ENCODE measurements at places on chromosomes 3 and 15.

DNA sequence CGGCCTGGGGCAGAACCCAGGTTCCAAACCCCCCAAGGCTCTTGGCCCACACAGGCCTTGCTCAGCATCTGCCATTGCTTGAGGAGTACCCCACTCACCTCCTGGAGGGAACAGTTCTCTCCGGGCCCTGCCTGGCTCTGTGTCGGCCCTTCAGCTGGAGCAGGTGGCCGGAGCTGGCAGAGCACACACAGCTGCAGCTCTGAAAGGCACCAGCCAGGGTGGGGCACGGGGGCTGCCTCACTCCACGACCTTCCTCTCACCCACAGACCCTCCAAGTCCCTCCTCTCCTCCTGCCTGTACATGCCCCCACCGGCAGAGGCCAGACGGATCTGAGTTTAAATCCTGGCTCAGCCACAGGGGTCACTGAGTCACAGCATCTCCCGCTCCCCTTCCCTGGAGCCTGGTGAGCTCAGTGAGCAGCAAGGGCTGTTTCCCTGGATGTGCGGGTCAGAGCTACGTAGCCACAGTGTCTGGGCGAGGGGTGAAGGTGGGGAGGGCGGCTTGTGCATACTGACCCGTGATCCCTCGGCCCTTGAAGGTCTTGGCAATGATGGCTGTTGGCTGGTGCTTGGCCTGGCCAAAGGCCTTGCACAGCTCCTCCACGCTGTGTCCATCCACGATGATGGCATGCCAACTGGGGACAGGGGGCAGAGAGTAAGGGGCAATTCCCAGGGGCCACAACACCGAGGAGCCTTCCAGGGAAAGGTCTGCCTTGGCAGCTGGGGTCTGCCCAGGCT lies 23.0 kb downstream of the TKT start:
- no peak for DNase-seq

DNA sequence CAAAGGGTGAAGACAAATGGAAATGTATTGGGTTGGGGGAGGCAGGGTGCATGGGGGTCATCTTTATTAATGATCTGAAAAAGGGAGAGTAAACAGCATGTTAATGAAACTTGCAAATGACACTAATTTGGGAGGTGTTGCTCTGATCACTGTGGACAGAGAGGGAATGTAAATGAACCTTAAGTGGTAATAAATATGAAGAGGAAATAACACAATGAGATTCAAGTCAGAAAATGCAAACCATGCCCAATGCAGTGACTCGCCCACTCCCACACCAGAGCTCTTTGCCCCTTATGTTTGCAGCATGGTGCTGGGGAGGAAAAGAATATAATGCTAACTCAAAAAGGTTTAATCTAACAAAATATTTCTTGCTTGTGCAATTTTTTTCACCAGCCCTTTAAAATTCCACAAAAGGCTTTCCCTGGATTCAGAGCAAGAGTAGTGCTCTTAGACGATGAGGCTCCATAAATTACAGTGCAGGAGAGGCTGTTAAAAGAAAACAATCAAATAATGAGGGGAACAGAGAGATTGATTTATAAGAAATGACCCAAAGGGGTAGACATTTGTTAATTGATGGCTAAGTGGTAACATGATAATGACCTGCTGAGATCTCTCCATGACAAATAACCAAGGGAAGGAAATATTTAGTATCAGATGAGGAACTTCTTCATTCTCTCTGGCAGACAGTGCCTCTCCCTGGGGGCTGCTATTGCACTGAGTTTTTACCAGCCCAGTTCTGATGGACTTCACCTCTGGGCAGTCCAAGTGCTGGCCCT lies 210.0 kb upstream of the PPP2R3A start:
- no peak for DNase-seq

GRCh38 chr3:158217992-158218391 lies 108.1 kb downstream of the RSRC1 start:
- no peak for DNase-seq

GRCh38 chr15:78810003-78810361 lies 1.3 kb downstream of the ADAMTS7 start:
- DNase-seq = no peak

DNA sequence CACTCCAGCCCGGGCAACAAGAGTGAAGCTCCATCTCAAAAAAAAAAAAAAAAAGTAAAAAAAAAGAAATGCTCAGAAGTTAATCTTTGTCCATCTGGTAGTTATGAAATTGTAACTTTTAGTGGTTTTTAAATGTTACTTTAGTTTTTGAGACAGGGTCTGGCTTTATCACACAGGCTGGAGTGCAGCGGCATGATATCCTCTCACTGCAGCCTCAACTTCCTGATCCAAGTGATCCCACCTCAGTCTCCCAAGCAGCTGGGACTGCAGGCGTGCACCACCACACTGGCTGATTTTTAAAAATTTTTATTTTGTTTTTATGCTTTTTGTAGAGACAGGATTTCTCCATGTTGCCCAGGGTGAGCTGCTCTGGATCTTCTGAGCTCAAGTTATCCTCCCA lies 1.3 kb downstream of the RNU5B-1 start:
- no peak for DNase-seq

DNA sequence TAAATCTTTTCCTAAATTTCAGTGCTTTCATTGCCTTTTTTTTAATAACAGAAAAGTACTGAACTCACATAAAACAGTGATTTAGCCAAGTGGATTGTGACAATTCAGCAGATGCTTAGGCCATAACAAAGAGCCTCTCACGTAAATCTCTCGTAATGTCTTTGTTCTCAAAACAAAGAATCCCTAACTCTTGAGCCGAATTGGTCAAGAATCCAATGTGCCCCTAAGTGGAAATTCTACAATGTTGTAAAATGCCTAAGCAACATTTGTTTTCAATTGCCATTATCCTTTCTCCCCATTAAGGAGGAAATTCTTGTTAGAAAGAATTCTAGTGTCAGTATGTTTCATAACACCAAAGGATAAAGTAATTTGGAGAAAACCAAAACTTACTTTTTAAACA lies 235.7 kb upstream of the THBS1 start:
- DNase-seq = no peak

GRCh38 chr3:152508705-152509104 lies 240.0 kb downstream of the MBNL1 start:
- DNase-seq = peak; percentile 46

DNA sequence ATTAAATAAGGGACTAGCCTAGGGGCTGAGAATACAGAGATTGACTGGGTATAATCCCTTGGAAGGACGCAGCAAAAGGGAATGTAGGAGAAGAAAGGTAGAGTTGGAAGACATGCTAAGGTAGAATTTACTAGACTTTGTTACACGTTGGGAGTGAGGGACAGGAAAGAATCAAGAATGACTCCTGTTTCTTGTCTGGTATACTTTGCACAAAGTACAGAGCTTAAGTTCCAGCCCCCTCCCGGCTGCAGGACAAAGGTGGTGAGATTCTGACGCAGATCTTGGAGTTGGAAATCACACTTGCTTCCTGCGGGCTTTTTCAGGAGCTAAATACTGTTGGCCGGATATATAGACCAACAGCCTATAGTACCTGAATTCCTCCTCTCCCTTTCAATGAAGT lies 895 bp downstream of the HYKK start:
- DNase-seq = no peak

DNA sequence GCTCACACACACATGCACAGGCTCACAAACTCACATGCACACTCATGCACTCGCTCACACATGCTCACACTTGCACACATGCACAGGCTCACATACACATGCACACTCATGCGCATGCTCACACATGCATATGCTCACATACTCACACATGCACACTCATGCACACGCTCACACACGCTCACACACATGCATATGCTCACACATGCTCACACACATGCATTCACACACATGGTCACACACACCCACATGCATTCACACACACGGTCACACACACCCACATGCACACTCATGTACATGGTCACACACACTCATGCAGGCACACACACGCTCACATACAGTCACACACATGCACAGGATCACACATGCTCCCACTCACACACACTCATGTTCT lies 132.8 kb upstream of the SMAD3 start:
- DNase-seq = no peak

DNA sequence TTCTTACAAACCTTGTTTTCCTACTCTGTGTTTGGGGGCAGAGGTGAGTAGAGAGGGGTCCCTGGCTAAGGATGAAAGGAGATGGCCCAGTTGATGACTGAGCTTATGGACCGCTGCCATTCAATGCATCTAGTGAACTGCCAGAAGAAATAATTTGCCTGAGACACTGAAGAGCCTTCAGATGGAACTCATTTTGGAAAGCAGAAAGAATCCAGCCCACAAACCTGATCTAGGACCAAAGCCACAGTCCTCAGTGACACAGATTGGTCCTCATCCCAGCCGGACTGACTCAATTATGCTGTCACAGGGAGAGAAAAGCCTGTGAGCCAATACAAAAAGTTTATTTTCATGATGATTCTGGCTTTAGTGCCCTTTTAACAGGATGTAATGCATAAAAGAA lies 82.7 kb downstream of the CD47 start:
- DNase-seq = no peak

GRCh38 chr3:191339316-191339917 lies 9.1 kb upstream of the UTS2B start:
- no peak for DNase-seq

- DNase-seq = no peak
Measured at GRCh38 chr15:84685304-84685703, 27.3 kb upstream of the NMB start.

GRCh38 chr15:69724333-69724732 lies 271.7 kb downstream of the RPLP1 start:
- DNase-seq = no peak

GRCh38 chr15:67696087-67696486 lies 129.2 kb upstream of the SKOR1 start:
- DNase-seq = no peak

- DNase-seq = no peak
Measured at GRCh38 chr15:63373330-63373729, 8.3 kb downstream of the CA12 start.

DNA sequence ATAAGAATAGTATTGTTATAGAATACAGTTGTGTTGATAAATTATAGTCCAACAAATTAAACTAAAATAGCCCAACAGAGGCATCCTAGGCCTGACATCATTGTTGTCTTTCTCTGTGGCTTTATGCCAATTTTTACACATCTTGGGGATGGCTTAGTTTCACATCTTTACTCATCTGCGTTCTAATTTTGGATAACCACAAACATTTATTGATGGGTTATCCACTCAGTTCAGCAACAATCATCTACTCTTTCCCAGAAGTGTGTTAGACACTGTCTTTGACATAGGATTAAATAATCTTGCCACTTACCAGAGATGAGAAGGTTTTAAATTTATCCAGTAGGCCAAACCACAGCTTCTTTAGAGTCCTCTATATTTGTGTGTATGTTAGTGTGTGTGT lies 120.8 kb upstream of the PHLDB2 start:
- no peak for DNase-seq

- no peak for DNase-seq
Measured at GRCh38 chr3:59510576-59510975, 460.8 kb upstream of the CFAP20DC start.

- no peak for DNase-seq
Measured at GRCh38 chr3:198030726-198031125, 70.7 kb downstream of the LMLN start.

DNA sequence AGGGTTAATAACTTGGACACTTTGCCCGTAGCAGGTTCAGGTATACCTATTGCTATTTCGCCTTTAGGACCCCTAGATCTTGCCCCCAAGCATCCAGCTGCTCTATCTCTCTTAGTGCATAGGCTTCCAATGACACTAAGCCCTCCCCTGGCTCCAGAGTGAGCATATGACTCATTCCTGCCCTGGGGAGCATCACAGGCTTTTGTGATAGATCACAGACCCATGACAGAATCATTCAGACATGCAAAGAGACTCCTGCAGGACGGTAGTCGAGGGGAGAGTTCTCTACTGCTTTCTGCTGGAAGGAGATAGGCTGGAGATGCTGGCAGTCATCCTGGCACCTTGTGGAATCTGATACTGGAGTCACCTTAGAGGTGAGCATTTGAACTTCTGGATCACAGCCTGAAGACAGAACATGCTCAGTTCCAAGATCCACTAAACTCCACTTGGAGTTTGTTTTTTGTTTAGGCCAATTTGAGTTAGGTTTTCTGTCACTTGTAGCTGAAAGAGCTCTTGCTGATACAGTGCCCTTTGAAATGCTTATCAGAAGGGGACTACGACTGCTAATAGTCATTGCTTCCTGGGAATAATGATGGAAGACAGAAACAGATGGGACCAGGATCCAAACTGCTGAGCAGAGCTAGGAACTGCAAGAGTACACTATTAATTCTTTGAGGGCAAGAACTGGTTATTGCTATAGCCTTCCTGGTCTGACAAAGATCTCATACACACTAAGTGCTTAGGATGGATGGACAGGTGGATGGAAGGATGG lies 11.0 kb downstream of the LYSMD2 start:
- DNase-seq = peak; percentile 80

DNA sequence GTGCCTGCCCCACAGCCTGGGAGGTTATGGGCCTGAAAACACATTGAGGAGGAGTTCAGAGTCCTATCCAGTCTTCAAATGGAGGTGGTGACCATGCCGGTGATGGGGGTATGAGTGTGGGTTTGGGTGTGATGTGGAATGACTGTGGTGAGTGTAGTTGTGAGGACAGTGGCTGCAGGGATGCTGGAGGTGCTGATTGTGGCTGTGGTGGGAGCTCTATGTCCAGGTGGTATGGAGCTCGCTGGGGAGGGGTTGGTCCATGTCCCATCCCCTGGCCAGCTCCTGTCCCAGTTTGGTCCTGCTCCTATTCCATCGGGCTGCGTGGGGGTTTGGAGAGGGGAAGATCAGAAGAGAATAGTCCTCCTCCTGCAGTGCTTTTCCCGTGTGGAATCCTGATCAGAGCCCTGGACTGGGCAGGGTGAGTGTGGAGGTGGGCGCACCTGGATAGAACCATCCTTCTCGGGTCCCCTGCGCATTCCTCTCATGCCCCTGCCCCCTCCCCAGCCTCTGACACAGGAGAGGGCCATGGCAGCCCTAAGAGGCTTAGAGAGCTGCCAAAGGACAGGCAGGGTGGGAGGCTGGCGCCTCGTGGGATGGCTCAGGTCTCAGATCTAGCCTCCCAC lies 23.0 kb upstream of the GOLGA6C start:
- no peak for DNase-seq

DNA sequence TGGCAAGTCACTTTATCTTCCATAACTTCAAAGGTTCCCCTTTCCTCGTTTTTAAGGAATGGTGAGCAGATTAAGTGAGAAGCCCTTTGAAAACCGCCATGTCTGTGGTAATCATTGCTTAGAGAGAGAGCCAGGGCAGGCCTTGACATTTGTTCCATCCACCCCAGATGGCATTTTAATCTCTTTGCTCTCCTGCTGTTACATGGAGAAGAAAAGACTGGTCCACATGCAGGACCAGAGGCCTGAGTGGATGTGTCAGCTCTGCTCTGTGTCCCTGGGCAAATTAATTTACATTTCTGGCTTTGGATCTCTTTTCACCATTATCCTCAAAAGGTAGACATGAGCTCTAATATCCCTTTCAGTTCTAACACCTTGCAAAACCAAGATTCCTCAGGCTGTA lies 157.3 kb upstream of the LPP start:
- DNase-seq = no peak

DNA sequence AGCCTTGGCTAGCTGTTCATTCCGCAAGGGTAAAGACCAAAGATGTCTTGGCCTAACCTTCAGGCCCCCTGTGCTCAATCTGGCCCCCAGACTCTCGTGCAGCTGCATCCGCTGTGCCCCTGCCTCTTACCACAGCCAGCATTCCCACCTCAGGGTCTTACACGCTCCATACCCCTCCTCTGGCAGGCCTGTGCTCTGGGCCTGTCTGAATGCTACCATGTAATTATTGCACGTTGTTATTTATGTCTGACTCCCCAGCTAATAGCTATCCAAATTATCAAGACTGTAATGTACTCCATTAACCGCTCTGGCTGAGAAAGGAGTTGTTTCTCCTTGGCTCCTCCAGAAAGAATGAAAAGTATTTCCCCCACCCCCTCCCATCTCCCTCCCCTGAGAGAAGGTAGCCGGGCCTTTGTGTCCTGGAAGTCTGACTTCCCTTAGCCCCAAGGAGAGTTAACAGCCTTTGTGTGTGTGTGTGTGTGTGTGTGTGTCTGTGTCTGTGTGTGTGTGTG lies 54.5 kb upstream of the UBE2E1 start:
- peak; percentile 45 for DNase-seq
